ENCODE measurements at places on chromosomes 11 and 22.
A peak's percentile ranks its signal among the peaks of the same experiment; 100 is the strongest.

- DNase-seq, result no peak
Measured at GRCh38 chr11:19519912-19520641, 192.6 kb upstream of the NAV2 start.

DNA sequence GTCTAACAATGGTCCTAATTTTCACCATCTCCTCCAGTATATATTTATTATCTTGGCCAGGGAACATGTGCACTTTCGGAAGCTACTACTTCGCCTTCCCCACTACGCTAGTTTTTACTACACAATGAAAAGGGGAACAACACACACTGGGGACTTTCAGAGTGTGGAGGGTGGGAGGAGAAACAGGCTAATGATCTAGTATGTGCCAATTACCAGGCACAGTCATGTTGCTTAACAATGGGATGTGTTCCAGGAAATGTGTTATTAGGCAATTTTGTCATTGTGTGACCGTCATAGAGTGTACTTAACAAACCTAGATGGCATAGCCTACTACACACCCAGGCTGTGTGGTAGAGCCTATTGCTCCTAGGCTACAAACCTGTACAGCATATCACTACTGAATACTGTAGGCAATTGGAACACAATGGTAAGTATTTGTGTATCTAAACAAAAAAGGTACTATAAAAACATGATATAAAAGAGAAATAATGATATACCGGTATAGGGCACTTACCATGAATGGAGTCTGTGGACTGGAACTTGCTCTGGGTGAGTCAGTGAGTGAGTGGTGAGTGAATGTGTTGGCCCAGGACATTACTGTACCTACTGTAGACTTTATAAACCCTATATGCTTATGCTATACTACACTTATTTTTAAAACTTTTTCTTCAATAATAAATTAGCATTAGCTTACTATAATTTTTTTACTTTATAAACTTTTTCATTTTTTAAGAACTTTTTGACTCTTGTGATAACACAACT, 20.1 kb upstream of the CUL5 start:
- DNase-seq, result no peak

DNA sequence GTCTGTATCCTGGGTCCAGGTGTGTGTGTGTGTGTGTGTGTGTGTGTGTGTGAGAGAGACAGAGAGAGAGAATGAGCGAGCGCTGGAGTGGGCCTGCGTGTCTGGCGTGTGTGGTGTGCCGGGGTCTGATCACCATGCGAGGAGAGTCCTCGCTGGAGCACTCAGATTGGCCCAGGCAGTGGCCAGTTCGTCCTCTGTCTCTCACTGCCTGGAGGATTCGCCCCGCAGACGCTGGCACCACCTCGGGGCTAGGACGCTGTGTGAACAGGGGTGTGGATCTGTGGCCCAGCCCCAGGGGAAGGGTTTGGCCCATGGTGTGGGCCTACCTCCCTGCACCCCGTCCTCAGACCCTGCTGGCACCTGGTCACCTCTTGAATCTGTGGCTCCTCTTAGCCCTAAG, 11.6 kb upstream of the CACNA1I start:
- no peak for DNase-seq

- DNase-seq, result no peak
Measured at GRCh38 chr11:6303661-6304060, 16.6 kb downstream of the CAVIN3 start.

DNA sequence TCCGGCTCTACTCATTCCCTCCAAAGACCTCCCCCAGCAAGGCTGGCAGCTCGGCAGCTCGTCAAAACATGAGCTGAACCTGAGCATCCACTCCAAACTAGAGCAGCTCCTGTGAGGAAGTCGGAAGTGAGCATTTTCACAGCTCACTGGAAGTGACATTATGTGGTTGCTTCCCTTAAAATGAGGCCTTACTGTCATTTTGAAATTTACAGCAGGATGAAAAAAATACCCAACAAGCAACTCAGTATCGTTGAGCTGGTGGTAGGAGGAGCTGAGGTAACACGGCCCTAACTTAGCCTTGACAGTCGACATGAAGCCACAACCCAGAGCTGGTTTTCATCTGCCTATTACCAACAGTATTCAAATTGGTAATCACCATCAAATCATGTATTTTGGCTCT, 38.0 kb upstream of the ARFGAP3 start:
- DNase-seq, result peak; percentile 54

All from naive B cell (primary cell).